ENCODE measurements at places on chromosomes 2 and 18.

GRCh38 chr2:240503375-240503774 is 54.4 kb downstream of the ANKMY1 start:
- no peak for DNase-seq

DNA sequence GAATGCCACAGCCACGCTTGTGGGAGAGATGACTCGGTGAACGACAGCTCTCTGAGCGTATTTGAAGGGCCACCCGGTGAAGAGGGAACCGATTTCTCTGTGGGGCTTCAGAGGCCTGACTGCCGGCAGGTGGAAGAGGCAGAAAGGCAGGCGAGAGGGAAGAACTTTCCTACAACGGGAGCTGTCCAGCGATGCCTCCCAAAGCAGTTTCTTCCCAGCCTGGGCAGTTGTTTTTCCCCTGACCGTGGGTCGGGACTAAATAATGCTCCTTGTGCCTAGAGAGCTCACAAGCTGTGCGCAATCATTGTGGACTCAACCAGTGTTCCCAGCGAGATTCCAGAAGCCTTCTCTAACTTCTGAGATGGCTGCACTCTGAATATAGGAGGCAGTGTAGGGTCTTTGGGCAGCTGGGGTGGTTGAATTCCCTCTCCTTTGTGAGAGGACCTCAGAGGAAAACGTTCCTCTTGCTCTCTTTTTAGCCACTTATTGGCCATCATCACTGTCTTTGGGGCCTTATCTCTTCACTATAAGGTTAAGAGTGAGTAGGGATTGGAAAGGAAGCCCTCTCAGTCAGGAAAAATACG is 710 bp downstream of the SEC11C start:
- no peak for DNase-seq

DNA sequence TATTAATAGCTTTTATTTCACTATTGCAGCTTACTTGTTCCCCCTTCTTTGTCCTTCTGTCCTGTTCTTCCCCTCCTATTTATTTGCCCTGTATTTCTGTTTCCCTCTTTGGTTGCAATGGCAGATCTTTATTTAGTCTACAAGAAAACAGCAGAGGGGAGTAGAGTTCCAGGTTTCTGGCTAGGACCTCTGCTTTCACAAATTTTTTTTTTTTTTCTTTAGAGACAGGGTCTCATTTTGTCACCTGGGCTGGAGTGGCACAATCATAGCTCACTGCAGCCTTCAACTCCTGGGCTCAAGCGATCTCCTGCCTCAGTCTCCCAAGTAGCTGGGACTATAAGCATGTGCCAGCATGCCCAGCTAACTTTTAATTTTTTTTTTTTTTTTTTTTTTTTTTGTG is 188.1 kb upstream of the SPRED2 start:
- no peak for DNase-seq

- no peak for DNase-seq
Measured at GRCh38 chr2:19357402-19358241, 801 bp downstream of the OSR1 start.

GRCh38 chr2:229003256-229003655 is 267.8 kb downstream of the PID1 start:
- no peak for DNase-seq

DNA sequence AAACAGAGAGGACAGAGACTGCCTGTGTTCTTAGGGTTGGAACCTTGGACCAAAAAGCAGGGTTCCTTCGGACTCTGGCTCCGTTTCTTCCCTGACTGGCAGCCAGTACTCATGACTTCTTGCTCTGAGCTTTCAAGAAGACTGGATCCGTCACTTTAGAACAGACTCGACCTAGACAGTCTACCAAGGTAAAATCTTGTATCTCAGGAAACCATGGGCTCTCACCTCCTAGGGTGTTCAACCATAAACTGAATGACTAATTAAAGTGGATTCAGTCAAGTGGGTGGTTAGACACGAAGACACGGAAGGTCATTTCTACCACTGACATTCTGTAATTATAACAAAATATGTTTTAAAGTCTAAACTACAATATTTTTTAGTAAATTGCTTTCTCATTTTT is 153.8 kb upstream of the SLC39A10 start:
- DNase-seq = no peak

DNA sequence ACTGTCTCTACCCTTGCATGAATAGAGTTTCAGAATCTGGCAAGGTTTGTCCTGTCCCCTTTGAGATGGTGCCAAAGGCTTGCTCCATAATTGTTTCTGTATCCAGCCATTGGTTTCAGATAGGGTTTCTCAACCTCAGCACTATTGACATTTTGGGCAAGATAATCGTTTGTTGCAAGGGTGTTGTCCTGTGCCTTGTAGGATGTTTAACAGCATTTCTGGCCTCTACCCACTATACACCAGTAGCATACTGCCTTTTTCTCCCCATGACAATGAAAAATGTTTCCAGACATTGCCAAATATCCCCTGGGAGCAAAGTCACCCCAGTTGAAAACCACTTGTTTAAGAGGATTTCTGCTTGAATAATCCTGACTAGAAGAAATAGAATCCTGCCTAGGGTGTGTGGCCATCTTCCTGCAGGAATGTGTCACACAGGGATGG is 126.8 kb downstream of the CDC42EP3 start:
- no peak for DNase-seq

Measured in activated T-cell treated with anti-CD3 and anti-CD28 coated beads, Interleukin-2, amount 50 U/mL, for 72 hours (primary cell).